ENCODE measurements at places on chromosomes 2 and 18.
A peak's percentile ranks its signal among the peaks of the same experiment; 100 is the strongest.

- DNase-seq = no peak
These were observed 79.8 kb upstream of the SESTD1 start for GRCh38 chr2:179344280-179344964.

DNA sequence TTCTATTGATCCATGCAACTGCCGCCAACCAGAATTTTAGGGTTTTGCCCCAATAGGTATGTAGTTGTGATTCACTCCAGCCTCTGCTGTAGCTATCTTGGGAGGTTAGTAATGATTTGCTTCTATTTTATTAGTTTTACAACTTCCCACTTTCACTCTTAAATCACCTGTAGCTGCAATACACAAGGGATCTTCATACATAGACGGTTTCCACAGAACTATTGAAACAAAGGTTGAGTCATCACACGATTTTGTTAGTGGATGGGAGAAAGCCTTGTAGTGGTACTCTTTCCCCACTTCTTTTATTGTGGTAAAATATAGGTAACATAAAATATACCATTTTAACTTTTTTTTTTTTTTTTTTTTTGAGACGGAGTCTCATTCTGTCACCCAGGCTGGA is 104.2 kb upstream of the SPRED2 start:
- DNase-seq = no peak

- no peak for DNase-seq
These were observed 82.7 kb downstream of the TANC1 start for GRCh38 chr2:159051133-159051532.

DNA sequence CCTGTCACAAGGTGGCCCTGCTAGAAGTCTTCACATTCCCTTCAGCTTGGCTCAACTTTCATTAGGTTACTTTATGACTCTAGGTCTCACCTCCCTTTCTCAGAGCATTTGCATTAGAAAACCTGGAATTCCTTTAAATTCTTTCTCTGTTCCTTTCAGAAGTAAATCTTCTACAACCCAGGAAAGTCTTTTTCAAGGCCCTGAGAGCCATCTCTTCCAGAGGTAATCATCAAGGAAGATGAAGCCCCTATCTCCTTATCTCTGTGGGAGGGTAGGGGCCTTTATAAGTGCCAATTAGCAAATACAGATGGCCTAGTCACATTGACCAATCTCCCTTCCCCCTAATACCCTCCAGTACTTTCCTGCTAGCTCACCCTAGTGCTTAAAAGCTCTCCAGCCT is 848.0 kb upstream of the FAM98A start:
- DNase-seq = no peak

- DNase-seq = peak; percentile 4
These were observed 75.6 kb downstream of the ICOS start for GRCh38 chr2:204012072-204012653.

- no peak for DNase-seq
These were observed 34.1 kb upstream of the IL1RL1 start for GRCh38 chr2:102277202-102277700.

- no peak for DNase-seq
These were observed 112.7 kb upstream of the DLX2 start for GRCh38 chr2:172215172-172215935.

All from right kidney (tissue), 9 donors.